Peyer's patch (tissue), 4 donors: ENCODE measurements at places on chromosomes 2 and 18.

DNA sequence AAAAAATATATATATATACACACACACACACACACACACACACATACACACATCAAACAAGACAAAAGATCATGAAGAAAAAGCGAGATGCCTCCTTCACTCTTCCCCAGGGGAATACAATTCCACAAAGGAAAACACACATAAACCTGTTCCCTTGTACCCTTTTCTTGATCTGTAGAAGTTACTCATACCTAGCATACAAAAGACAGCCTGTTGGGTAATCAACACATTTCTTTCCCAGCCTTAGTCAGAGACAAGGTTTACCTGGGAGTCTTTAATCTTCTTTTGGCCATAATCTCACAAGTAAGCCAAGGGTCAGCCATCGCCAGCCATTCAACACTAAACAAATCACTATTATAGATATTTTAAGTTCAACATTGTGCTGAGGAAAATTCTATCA, 407.0 kb downstream of the SUCLG1 start:
- no peak for DNase-seq

DNA sequence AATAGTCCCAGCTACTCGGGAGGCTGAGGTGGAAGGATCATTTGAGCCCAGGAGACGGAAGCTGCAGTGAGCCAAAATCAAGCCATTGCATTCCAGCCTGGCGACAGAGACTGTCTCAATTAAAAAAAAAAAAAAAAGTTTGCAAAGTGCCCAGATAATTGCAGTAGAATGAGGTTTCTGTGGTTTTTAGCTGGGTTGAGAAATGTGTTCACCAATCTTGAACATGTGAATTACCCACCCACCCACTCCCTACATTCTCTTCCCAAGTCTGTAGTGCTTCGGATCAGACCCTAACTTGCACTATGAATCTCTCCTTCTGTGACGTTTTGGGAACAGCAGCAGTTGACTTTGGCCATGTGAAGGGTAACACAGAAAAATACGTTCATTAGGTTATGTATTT, 247.3 kb downstream of the PTGR3 start:
- no peak for DNase-seq

- DNase-seq = no peak
Observed at GRCh38 chr2:2507417-2507997, 176.4 kb upstream of the MYT1L start.

GRCh38 chr2:232485348-232485756, 2.3 kb downstream of the ECEL1 start:
- no peak for DNase-seq

- no peak for DNase-seq
Observed at GRCh38 chr2:36562973-36563532, 34.9 kb downstream of the FEZ2 start.

- no peak for DNase-seq
Observed at GRCh38 chr2:240687741-240688552, 3.7 kb upstream of the AQP12A start.

DNA sequence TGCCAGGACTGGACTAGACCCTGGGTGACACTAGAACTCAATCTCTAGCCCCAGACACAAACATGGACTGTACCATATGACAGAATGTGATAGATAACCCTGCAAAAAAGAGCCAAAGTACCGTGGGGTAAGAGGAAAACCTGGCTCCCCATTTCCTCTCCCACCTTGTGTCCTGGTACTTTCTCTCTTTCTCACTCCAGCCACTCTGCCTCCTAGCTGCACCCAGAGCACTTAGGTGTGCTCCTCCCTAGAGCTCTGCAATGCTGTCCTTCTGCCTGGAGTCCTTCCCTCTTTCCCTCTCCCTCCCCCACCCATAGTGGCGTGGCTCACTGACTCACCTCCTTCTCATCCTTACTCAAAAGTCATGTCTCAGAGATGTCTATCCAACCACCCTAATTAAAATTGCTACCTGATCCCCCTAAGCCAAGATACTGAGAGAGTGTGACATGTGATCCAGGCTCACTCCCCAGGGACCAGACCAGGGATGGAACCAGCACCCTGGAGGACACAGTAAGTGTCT, 171.3 kb downstream of the LOXHD1 start:
- no peak for DNase-seq

- no peak for DNase-seq
Observed at GRCh38 chr2:178482437-178482836, 2.2 kb downstream of the PLEKHA3 start.

- DNase-seq = no peak
Observed at GRCh38 chr2:72028996-72029395, 118.7 kb downstream of the CYP26B1 start.

- DNase-seq = no peak
Observed at GRCh38 chr2:232667989-232668583, 29.0 kb upstream of the GIGYF2 start.

DNA sequence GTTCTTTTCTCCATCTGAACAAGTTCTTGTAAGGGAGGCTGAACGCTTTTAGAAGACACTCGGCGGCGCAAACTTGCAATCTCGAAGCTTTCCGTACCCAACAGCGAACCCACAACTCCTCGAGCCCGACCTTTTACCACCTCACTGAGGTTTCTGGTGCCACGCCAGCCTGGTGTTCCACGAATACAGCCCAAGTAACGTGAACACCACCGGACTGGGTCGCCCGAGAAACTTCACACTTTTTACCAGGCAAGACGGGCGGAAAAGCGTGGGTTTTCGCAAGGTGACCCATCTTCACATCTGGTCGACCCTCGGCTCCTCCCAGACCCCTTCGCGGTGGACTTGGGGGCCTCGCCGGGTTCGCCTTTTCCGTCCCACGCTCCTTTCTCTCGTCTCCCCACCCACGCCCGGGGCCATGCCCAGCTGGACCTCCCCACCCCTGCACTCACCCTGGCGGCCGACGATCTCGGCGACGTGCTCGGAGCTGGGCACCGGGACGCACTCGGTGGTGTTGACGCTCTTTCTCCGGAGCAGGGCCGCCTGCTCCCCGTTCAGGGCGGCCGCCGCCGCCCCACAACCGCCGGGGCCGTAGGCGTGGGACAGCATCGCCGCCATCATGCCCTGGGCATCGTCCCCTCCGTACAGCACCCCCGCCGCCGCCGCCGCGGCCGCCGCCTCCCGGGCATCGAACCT, 1.2 kb downstream of the MEX3C start:
- DNase-seq = peak; percentile 72

GRCh38 chr2:45986509-45986908, 310.7 kb upstream of the EPAS1 start:
- DNase-seq = no peak

- no peak for DNase-seq
Observed at GRCh38 chr2:50591642-50592041, 440.3 kb downstream of the NRXN1 start.

- no peak for DNase-seq
Observed at GRCh38 chr2:222837643-222838056, 23.2 kb upstream of the ACSL3 start.

DNA sequence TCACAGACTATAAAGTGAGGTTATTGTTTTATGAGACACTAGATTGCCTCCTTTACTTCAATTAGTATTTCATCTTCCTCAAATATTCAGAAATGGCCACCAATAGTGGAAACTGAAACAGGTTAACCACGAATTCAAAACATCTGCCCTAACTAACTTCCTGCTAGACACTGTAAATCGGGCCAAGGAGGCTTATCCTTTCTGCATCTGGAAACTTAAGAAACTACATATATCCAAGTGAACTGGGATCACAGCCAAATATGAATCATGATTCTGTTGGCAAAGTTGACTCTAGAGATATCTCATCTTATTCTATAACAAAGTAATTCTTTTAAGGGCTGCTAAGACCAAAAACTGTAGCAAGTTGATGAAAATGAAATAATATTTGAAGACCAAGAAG, 136.6 kb upstream of the ZC3H15 start:
- no peak for DNase-seq

DNA sequence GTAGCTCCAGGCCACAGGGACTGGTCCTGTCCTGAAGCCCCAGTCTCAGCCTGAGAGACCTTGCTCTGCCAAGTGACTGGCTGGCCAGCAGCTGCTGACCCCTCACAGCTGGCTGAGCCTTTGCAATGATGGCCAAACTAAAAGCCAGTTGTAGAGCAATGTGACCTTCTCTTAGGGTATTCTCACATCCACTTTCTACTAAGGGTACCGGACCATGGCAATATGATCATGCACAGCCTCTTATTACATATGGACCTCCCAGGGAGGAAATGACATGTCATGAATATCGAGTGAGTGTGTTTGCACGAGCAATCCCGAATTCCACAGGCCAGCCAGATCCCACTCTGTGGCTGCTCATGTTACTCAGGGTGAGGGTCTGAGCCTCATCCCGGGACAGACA, 213.9 kb downstream of the VAPA start:
- DNase-seq = no peak

- no peak for DNase-seq
Observed at GRCh38 chr2:177147093-177147694, 65.4 kb upstream of the HNRNPA3 start.

DNA sequence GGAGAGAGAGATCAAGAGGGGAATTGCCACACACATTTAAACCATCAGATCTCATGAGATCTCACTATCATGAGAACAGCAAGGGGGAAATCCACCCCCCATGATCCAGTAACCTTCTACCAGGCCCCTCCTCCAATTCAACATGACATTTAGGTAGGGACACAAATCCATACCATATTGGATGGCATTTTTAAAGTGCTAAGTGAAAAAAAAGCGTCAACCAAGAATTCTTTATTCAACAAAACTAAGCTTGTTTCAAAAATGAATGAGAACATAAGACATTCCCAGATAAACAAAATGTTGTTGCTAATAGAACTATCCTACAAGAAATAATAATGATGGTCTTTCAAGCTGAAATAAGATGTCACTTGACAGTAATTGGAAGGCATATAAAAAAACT, 626.2 kb upstream of the LRRTM1 start:
- DNase-seq = no peak

GRCh38 chr2:134183679-134184078, 70.2 kb upstream of the MGAT5 start:
- no peak for DNase-seq

DNA sequence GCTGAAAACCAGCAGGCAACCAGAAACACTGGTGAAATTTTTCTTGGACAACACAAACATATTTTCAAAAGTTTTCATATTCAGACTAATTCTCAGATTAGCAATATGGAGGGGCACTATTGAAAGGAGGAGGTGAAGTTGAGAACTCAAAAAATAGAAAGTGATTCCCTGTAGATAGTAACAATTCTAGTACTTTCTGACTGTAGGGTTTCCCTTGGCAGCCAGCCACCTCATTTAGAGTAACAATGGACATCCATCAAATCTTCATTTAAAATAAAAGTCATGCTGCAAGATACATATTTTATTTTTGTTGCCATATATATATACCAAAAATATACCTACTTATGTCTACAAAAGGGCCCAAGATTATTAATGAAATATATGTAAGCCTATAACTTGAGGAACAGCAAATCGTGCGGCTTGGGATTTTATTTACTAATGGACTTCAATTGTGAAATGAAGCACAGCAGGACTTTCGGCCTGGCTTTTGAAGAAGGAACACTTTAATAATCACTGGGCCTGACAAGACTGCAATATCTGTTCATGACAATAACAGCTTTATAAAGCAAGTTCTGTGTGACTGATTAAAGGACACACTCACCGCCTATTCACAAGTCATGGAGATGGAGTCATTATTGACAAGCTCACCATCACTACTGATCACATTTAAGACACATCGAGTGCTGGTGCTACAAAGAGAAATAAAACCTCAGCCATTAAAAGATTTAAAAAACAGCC, 6.8 kb upstream of the NR4A2 start:
- no peak for DNase-seq

DNA sequence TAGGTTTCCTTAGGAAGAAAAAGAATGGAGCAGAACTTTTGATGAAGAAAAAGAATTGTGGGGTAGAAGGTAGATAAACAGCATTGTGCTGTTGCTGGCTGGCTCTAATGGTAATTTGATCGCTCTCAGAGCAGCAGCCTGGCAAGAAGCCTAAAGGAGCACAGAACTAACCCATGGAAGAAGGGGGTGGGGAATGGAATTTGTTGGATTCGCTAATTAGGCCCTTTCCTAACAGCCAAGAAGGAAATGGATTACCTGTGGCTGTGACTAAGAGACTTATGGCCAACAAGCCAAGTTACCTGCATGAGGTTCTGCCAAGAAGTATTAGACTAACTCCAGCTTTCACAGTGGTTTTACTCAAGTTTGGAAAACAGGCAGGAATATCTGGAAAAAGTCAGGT, 210.6 kb downstream of the IKZF2 start:
- DNase-seq = no peak

DNA sequence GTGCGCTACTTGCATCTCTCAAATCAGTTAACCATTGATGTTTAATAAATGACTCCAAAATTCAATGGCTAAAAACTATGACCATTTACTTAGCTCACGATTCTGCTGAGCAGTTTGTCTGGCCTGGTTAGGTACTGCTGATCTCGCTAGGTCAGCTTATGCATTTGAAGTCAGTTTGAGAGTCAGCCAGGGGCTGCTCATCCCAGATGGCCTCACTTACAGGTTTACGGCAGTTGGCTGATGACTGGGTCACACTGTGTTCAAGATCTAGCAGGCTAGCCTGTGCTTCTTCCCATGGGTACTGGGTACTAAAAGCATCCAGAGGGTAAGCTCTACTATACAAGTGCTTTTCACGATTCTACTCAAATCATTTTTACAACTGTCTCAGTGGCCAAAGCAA, 122.1 kb downstream of the DLGAP1 start:
- no peak for DNase-seq

GRCh38 chr18:21406116-21406515, 164.1 kb downstream of the GREB1L start:
- no peak for DNase-seq

GRCh38 chr18:24270358-24270936, 127.2 kb downstream of the OSBPL1A start:
- no peak for DNase-seq

GRCh38 chr2:31038385-31038784, 99.9 kb downstream of the GALNT14 start:
- DNase-seq = no peak

DNA sequence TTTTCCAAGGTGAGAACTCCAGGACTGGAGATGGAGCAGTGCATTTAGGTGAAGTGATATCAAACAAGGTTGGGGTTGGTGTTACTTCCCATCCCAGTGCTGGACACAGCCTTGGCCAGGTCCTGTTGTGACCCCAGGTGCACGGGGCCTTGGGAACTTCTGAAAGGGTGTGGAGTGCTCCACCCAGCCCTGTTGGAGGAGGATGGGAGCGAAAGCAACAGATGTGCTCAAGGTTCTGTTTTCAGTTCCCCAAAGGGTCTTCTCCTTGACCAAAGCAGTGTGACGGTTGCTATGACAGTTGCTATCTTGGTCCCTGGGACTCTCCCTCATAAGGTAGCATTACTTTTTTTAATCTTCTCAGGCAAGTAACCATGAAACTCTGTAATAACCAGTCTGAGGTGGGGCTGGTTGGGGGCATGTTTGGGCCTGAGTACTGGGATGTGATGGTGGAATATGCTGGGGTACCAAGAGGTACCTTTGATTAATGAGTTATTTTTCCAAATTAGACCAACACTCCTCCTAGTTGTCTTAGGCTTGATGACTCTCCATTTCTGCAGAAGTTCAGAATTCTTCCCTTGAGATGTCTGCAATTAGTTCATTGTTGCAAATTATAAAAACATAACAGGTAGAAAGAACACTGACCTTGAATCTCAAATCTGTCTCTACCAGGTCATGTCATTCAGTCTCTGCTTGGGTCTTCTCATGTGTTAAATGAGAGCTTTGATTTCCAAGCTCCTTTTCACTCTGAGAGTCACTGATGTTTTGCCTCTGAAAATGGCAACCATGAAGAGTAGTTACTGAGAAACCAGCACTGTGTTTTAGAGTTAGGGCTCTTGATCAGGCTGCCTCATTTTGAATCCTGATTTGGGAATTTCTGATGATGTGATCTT, 154.5 kb downstream of the RPIA start:
- no peak for DNase-seq

GRCh38 chr2:213306316-213306942, 22.2 kb downstream of the SPAG16 start:
- DNase-seq = no peak

GRCh38 chr2:124025171-124025580, at the start of gene CNTNAP5:
CNTNAP5 (plus strand) TSS chr2:124025287; CDS start chr2:124025651, 364 bp downstream.
- no peak for DNase-seq
